ENCODE measurements at places on chromosomes 3 and 15.

GRCh38 chr3:46495901-46496456 lies 1.8 kb upstream of the RTP3 start:
- DNase-seq: no peak

- no peak for DNase-seq
Observed at GRCh38 chr3:14122301-14122700, 2.4 kb downstream of the CHCHD4 start.

GRCh38 chr3:125374501-125374995 lies 577 bp downstream of the ZNF148 start:
- DNase-seq: no peak

- DNase-seq: no peak
Observed at GRCh38 chr15:36370731-36371112, 208.7 kb upstream of the CDIN1 start.

GRCh38 chr15:57694279-57694678 lies 12.2 kb upstream of the POLR2M start:
- no peak for DNase-seq

DNA sequence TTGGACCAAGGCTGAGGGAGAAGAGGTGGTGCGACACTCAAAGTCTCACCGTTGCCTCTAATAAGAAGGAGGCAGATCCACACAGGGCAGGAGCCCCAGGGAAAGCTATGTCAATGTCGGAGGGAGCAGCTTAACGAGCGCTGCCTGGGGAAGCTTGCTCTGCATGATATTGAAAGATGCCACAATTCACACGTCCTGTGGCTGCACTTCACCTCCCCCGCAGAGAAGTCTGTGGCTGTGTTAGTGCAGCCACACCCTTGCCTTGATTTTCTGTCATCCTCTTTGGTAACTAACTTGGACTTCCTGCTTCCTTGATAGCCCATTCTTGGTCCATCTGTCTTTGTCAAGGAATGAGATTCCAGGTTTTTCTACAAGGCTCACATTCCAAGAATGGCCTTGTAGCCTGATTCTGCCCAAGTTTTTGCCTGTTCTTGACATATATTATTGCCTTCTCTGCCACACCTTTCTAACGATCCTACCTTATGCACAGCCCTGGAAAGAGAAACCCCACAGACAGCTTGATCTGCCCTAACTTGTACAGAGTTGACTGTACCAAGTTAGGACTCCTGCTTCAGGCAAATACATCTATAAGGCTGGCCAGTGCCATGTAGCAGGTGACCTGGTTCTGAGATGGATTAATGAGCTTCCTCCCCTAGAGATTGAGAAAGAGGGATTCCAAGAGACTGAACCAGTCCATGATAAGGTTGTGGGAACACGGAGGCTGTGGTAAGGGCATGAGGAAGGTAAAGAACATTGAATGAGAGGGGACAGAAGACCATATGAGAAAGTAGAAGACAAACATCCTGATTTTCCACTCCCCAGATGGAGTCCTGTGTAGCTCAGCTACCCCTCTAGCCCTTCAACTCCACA lies 153.0 kb upstream of the WNT5A start:
- DNase-seq: no peak

DNA sequence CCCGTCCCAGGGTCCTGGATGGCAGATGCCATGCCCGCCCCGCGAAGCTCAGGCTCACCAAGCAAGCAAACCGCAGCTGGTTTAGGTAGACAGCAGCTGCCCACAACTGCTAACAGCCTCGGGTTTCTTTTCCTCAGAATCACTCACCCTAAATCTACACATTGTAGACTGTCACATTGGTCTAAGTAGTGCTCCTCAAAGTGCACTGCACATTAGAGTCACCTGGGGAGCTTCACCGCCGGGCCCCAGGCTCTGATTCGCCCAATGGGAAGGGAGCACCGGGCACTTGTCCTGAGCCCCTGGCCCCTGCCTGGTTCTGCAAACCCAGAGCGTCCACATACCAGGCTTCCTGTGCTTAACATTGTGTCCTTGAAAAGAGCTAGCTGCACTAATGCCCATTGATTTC lies 752 bp downstream of the OCA2 start:
- DNase-seq: no peak

DNA sequence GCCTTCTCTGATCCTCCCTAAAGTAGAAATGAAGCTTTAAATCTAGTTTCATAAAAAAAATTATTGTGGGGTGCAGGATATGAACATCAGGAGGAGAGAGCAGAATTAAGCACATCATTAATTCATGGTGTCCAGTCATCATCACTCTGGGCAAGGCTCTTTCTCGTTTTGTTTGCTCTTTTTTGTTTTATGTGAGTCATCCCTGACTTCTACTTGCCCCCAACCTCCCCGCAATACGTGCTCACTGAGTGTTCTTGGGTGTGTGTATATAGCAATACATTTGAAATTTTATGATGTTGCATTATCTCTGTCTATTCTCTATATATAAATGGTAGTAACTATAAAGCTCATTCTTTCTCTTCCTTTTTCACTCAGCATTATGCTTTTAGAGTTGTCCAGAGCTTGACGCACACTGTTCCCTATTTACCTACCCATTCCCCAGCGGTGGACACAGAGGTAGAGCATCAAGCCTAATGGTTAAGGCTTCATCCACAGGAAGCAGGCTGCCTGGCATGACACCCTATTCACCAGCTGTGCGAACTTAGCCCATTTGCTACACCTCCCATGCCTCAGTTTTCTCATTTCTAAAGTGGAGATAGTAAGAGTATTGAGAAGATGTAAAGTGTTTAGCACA lies 72.3 kb downstream of the CD200R1L start:
- no peak for DNase-seq

DNA sequence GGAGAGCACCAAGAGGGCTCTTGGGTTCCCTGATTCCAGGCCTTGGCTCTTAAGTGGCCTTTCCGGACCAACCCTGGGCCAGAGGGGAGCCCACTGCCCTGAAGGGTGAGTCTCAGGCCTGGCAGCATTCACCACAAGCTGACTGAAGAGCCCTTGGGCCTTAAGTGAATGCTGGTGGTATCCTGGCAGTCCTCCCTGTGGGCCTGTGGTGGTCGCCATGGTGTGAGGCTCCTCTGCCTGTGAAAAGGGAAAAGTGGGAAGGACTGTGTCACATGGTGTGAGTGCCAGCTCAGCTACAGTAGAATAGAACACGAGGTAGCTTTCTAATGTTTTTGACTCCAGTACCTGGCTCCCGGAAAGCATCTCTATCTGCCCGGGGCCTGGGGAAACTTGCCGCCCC lies 15.3 kb downstream of the CHDH start:
- no peak for DNase-seq

- no peak for DNase-seq
Observed at GRCh38 chr15:73935547-73935946, 9.3 kb downstream of the LOXL1 start.

DNA sequence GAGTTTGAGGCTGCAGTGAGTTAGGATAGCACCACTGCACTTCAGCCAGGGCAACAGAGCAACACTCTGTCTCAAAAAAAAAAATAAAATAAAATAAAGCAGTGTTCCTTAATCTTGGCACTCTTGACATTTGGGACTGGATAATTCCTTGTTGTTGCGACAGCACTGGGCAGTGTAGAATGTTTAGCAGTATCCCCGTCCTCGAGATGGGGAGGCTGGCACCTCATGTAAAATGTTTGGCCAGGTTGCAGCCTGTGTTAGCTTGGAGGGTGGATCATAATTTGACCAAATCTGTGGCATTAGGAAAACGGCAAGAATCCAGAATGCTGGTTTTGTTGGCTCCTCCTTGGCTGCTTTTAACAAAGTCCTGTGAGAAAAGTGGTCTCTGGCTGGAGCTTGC lies 47.0 kb downstream of the ZNF445 start:
- no peak for DNase-seq

GRCh38 chr3:81752604-81753003 lies 8.8 kb downstream of the GBE1 start:
- DNase-seq: no peak

DNA sequence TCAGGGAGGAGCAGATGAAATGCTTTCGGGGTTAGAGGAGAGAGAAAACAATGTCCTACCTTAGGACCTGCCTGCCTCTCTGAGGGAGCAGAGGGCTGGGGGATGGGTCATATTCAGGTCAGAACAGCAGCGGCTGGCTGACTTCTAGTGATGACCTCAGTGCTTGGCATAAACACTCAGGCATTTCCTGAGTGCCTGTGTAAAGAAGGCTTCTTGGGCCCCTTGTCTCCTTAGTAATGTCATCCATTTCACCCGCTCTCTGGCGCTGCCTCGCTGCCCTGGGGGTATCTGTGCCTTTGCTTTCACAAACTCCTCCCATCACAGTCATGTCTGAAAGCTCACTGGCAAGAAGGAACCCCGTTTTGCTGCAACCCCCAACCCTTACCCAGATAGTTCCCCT lies 82.9 kb upstream of the GSK3B start:
- no peak for DNase-seq

DNA sequence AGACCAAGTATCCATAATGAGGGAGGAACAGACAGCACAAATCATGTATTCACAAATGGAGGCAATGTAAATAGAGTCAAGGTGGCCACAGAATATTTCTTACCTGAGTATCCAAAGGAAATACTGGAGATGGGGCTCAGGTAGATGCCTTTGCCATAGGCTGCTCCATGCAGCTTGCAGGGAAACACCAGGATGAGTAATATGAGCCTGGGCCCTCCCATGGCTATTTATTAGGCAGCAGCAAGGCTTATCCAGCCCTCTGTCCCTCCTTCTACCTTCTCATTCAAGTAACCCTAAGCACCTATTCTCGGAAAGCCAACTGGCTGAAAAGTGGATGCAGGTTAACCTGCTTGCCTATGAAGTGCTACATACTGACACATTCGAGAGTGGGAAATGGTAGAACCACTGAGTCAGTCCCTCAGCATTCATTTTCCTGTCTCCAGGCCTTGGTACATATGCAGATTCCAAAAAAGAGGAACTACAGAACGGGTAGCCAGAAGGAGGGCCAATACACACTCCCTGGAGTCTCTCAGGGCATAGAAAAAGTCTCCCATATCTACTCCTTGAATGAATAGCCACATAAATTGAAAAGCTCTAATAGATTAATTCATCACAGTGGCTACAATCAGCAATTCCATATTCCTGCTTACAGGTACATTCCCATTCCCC lies 18.3 kb upstream of the PKM start:
- no peak for DNase-seq

DNA sequence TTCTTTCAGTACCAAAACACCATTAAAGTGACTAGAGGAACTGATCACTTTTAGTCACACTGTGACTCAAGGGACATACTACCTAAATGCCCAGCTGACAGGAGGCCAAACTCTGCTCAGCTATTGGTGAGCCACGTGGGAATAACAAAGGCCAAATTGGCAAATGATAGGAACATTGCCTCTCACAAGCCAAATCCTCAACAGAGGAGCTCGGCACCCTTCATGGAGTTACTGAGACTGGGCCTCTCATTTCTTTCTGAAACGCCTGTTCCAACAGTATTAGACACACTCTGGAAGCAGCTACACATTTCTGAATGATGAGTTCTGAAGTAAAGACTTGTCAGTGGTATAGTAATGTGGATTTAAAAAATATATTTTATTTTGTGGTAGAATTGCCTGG lies 166.0 kb upstream of the COL8A1 start:
- no peak for DNase-seq

DNA sequence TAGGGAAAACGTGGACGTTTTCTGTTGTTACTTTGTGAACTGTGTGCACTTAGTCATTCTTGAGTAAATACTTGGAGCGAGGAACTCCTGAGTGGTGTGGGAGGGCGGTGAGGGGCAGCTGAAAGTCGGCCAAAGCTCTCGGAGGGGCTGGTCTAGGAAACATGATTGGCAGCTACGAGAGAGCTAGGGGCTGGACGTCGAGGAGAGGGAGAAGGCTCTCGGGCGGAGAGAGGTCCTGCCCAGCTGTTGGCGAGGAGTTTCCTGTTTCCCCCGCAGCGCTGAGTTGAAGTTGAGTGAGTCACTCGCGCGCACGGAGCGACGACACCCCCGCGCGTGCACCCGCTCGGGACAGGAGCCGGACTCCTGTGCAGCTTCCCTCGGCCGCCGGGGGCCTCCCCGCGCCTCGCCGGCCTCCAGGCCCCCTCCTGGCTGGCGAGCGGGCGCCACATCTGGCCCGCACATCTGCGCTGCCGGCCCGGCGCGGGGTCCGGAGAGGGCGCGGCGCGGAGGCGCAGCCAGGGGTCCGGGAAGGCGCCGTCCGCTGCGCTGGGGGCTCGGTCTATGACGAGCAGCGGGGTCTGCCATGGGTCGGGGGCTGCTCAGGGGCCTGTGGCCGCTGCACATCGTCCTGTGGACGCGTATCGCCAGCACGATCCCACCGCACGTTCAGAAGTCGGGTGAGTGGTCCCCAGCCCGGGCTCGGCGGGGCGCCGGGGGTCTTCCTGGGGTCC lies at the start of gene TGFBR2:
Gene TGFBR2, plus strand, starts transcription at position 301 of the 731 bp plus-strand sequence. Its CDS starts 283 bp downstream, at position 584.
- peak; percentile 87 for DNase-seq

GRCh38 chr15:94206463-94207167 lies 24.7 kb upstream of the MCTP2 start:
- peak; percentile 27 for DNase-seq

- no peak for DNase-seq
Observed at GRCh38 chr15:61426466-61426865, 197.4 kb upstream of the RORA start.

DNA sequence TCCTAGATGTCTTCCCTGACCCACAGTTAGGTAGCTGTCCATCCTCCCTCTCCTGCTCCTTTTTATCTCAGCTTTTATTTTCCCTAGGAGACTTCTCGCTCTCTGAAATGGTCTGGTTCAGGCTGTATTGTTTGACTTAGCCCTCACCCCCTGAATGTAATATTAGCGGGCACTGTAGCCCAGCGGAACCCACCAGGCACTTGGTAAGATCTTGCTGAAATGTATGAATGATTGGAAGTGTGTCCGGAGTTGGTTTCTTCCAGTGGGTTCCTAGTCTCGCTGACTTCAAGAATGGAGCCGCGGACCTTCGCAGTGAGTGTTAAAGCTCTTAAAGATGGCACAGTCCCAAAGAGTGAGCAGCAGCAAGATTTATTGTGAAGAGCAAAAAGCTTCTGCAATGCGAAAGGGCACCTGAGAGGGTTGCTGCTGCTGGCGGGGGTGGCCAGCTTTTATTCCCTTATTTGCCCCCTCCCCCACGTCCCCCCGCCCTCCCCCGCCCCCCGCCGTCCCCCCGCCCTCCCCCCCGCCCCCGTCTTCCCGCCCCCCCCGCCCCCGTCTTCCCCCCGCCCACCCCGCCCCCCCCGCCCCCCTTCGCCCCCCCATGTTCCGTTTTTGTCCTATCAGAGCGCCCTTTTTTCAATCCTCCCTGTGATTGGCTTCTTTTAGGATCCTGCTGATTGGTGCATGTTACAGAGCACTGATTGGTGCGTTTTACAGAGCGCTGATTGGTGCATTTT lies 694 bp upstream of the EEFSEC start:
- DNase-seq: no peak

DNA sequence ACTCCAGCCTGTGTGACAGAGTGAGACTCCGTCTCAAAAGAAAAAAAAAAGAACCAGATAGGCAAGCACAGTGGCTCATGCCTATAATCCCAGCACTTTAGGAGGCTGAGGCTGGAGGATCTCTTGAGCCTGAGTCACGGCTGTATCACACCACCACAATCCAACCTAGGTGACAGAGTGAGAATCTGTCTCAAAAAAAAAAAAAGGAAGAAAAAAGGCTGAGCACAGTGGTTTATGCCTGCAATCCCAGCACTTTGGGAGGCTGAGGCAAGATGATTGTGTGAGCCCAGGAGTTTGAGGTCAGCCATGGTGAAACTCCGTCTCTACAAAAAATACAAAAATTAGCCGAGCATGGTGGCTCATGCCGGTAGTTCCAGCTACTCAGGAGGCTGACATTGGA lies 5.6 kb upstream of the NICN1 start:
- no peak for DNase-seq
